Trophoblast cell (in vitro differentiated cells and primary cell): ENCODE measurements at places on chromosomes 11 and 22.

DNA sequence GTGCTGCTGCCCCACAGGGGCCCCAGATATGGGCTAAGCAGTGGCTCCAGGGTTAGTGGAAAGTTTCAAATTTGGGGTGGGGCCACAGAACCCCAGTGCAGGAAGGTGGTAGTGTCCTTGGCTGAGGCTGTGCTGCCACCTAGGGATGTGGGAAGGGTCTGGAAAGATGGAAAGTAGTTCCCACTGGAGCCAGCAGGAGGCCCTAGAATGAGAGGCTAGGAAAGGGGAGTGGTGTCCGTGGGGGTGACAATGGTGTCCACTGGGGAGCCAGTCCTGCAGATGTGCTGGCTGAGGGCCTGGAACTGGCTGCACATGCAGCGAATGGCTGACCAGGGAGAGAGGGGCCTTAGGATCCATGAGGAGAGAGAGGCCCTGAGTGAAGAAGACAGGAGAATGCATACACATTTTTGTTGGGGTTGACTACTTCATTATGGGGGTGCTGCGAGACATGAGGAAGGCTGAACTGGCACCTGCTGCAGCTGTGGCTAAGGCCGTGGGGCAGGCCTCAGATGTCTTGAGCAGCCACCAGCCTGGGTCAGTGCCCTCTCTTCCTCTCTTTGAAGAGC lies 21.1 kb downstream of the RFPL3 start:
- H3K27me3 ChIP-seq, result no peaks in the 10 kb centered on the region
- no peak overlapping the region for H3K27ac ChIP-seq
- H3K4me3 ChIP-seq, result no peak overlapping the region
- no peaks in the 10 kb centered on the region for H3K4me1 ChIP-seq

GRCh38 chr11:82995235-82995634 lies 76.5 kb downstream of the RAB30 start:
- peaks cover 15% of the 10 kb centered on the region for H3K4me1 ChIP-seq
- H3K4me3 ChIP-seq, result no peak overlapping the region
- no peaks in the 10 kb centered on the region for H3K36me3 ChIP-seq
- H3K27me3 ChIP-seq, result no peaks in the 10 kb centered on the region
- no peak for DNase-seq

DNA sequence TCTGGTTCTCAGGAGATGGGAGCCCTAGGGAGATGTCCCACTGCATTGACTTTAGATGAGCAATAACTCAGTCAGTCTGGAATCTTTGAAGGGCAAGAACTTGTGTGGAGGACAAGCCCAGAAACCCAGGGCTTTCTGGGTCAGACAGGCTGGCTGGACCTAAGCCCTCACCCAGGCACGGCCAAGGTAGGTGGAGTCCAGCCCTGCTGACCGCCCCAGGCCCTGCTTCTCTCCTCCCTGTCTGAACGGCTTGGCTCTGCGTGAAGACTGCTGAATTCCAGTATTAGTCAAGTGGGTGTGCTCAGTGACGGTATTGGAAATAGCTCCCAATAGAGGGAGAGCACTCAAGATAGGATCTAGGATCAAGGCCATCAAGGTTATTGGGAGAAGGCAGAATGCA lies 6.1 kb downstream of the CXCR5 start:
- no peaks in the 10 kb centered on the region for H3K27me3 ChIP-seq
- H3K27ac ChIP-seq, result peak overlapping the region; percentile 29
- peak; percentile 99 for DNase-seq
- H3K36me3 ChIP-seq, result no peaks in the 10 kb centered on the region
- H3K4me1 ChIP-seq, result peaks cover 35% of the 10 kb centered on the region

- no peak overlapping the region for H3K4me3 ChIP-seq
- DNase-seq, result no peak
- H3K27ac ChIP-seq, result no peak overlapping the region
- no peaks in the 10 kb centered on the region for H3K4me1 ChIP-seq
- H3K36me3 ChIP-seq, result peaks cover 7% of the 10 kb centered on the region
Measured at GRCh38 chr22:44883011-44883421, 126.8 kb downstream of the PHF21B start.

DNA sequence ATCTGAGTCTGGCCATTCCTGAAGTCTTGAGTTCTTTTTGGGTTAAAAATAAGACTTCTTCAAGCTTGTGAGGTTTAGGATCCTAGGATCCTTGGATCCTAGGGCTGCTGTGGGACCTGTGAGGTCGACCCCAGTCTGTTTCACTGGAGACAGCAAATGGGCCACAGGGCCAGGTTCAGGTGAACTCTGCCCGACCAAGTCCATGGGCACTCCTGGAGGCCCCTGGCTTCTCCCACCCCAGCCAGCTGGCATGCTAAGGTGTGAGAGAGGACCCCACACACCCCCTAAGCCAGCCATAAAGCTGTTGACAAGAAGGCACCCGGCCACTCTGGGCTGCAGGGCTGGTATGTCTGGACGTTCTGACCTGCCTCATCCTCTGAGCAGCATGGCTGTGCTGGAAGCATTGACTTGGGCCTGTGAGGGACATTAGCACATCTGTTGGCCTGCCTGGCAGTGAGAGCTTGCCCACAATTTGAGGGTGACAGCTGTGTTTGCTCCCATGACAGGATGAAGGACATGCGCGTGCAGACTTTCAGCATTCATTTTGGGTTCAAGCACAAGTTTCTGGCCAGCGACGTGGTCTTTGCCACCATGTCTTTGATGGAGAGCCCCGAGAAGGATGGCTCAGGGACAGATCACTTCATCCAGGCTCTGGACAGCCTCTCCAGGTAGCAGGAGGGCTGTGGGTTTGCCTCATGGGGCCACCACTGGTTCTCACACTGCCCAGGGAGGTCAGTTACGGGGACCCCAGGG lies 16.0 kb downstream of the CLDN5 start:
- H3K4me1 ChIP-seq, result no peaks in the 10 kb centered on the region
- DNase-seq, result no peak
- peaks cover 26% of the 10 kb centered on the region for H3K36me3 ChIP-seq

DNA sequence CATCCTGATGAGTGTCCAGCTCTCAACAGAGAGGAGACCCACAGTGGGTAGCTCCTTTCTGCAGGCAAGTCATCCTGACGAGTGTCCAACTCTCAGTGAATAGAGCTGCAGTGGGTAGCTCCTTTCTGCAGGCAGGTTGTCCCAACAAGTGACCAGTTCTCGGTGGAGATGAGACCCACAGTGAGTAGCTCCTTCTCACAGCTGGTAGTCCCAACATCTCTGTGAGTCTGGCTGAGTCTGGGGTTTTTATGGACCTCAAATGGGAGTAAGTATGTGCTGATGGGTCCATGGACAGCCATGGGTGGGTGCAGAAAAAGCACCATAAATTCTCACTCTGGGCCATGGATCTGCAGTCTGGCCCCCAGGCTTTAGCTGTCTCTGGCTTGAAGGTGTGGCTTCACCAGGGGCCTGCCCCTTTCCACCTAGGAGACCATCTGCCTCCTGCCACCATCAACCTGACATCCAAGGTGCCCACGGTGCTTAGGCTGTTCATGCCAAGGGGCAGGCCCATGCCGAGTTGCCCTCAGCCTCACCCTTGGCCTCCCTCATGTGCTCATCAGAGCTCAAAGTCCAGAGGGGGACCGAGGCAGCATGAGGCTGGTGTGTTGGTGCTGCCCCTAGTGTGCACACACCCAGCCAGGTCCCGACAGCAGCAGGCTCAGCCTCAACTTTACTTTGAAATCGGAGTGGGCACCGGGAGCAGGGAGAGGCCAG lies 15.3 kb downstream of the NPAT start:
- H3K36me3 ChIP-seq, result peaks cover 30% of the 10 kb centered on the region
- H3K27me3 ChIP-seq, result no peaks in the 10 kb centered on the region
- H3K27ac ChIP-seq, result no peak overlapping the region
- H3K4me3 ChIP-seq, result no peak overlapping the region
- peaks cover 5% of the 10 kb centered on the region for H3K4me1 ChIP-seq

GRCh38 chr11:96309016-96309642 lies 33.9 kb downstream of the MAML2 start:
- peak; percentile 49 for DNase-seq
- no peak overlapping the region for H3K27ac ChIP-seq
- H3K4me3 ChIP-seq, result no peak overlapping the region
- peaks cover 12% of the 10 kb centered on the region for H3K4me1 ChIP-seq

GRCh38 chr22:22178992-22179391 lies 65.6 kb upstream of the VPREB1 start:
- no peak overlapping the region for H3K4me3 ChIP-seq
- no peak for DNase-seq
- H3K36me3 ChIP-seq, result no peaks in the 10 kb centered on the region
- H3K4me1 ChIP-seq, result no peaks in the 10 kb centered on the region

- no peaks in the 10 kb centered on the region for H3K27me3 ChIP-seq
- no peak within 1 kb of the TSS for H3K4me3 ChIP-seq
- H3K36me3 ChIP-seq, result no peaks in the 10 kb centered on the region
- no peaks in the 10 kb centered on the region for H3K4me1 ChIP-seq
- H3K27ac ChIP-seq, result no peak within 1 kb of the TSS
Measured at GRCh38 chr11:118343981-118344515, at the start of gene CD3G. Gene CD3G, plus strand, starts transcription at chr11:118344344. Its CDS starts 80 bp downstream, at chr11:118344424.

- H3K4me1 ChIP-seq, result no peaks in the 10 kb centered on the region
- no peaks in the 10 kb centered on the region for H3K36me3 ChIP-seq
- no peak overlapping the region for H3K4me3 ChIP-seq
- H3K27me3 ChIP-seq, result no peaks in the 10 kb centered on the region
- DNase-seq, result no peak
Measured at GRCh38 chr22:25478528-25478927, 85.9 kb upstream of the GRK3 start.

GRCh38 chr11:102846292-102846691 lies 2.9 kb upstream of the MMP3 start:
- peaks cover 2% of the 10 kb centered on the region for H3K4me1 ChIP-seq
- no peak overlapping the region for H3K27ac ChIP-seq
- H3K4me3 ChIP-seq, result no peak overlapping the region
- no peaks in the 10 kb centered on the region for H3K27me3 ChIP-seq
- DNase-seq, result peak; percentile 33

DNA sequence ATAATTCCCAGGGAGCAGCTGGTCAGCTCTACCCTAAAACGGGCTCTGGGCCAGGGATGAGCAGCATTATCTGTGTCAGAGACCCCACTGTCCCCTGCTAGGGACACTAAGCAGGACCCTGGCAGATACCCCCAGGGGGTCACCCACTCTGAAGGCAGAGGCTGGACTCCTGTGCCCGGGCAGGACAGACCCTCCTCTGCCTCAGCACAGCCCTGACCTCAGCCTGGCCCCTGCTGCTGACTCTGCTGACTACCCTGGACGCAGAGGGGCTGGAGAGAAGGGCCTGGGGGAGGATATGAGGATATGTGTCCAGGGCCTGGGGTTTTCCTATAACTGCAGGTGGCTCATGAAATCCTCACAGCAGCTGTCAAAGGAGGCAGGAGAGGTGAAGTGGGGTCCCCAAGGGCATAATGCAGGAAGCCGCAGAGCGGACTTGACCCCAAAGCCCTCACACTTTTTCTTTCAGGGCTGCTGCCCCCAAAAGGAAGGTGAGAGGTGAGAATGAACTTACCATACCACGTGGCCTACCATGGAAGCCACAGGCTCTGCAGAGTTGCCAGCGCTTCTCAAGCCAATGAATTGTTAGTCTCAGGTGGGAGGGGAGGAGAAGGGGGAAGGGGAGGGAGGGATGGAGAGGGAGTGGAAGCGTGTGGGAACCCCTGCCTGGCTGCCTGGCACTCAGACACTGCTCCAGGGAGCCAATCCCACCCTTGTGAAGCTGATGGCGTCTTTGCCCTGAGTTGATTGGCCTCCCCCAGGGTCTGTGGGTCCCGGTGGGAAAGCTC lies 76.7 kb upstream of the WNT11 start:
- H3K27me3 ChIP-seq, result no peaks in the 10 kb centered on the region
- H3K4me3 ChIP-seq, result no peak overlapping the region
- H3K36me3 ChIP-seq, result no peaks in the 10 kb centered on the region
- no peak overlapping the region for H3K27ac ChIP-seq
- DNase-seq, result no peak

DNA sequence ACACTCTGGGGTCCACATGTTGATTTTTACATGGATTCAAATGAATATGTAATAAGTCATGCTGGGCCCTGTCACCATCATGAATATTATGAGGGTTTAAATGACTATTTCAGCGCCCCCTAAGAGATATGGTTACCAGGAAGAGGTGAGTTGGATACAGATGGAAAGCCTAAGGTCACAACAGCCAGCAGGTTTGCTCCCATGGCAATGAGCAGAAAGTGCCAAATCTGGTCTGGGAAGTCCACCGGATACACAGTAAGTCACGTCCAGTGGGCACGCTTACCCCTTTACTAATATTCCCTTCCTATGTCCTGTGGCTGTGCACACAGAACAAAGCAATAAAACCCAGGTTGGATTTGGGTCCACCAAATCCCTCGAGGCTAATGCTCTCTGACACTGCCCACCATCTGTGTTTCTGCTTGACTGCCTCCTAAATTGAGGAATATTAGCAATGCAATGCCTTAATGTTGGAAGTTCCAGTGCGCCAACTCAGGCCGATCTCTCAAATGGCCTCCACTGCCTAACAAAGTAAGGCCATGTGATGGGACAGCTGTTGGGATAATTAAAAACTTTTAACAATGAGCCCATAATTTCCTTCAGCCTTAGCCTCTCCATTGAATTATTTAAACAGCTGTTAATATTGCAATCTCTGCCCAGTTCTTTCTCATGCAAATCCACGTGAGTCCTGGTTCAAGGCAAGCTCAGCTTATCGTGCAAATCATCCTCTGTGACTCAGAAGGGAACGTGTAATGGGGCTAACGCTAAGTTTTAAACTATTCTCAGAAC lies 97.6 kb downstream of the SLC1A2 start:
- H3K4me1 ChIP-seq, result peaks cover 1% of the 10 kb centered on the region
- no peaks in the 10 kb centered on the region for H3K27me3 ChIP-seq

DNA sequence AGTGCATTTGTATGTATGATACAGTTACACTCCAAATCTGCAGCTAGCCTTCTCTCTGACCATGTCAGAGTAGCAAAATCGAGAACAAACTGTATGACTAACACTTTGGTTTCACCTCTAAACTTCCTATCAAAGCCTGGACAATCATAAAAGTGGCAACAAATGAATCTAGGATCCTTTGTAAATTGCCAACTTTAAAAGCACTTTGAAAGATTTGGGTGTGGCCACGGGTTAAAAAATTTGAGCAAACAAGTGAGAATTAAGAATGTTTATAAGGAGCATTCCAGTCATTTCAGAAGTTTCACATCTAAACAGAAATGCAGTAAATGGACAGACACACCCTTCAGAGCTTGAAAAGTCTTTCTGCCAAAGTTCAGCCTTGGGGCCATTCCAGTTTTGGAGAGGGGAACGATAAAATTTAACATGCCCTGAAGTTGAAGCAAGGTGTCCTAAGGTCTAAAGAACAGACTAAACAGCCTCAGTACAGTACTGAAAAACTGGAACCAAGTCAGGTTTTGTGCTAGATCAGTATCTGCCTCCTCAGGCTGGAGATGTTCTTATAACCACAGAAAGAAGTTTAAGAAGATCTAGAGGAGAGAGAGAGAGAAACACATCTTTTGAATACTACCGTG lies 181.9 kb upstream of the BDNF start:
- H3K4me1 ChIP-seq, result no peaks in the 10 kb centered on the region
- H3K36me3 ChIP-seq, result no peaks in the 10 kb centered on the region
- no peak overlapping the region for H3K4me3 ChIP-seq
- DNase-seq, result peak; percentile 51
- H3K27ac ChIP-seq, result no peak overlapping the region
- H3K27me3 ChIP-seq, result no peaks in the 10 kb centered on the region
